ENCODE measurements at places on chromosomes 16 and 17.
A peak's percentile ranks its signal among the peaks of the same experiment; 100 is the strongest.

DNA sequence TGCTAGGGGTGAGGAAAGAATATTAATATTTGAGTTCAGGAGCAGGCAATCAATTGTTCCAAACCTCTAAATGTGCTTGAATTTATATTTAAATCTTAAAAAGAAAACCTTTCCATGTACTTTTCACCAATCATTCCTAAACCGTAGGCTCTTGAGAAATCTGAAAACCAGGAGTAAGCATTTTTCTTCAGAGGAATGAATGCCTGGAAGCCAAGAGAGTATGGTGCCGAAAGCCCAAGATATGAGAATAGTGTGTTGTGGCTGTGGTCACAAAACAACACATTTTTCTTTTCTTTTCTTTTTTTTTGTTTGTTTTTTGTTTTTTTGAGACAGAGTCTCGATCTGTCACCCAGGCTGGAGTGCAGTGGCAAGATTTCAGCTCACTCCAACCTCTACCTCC, 37.6 kb downstream of the TEX2 start:
- DNase-seq, result no peak

DNA sequence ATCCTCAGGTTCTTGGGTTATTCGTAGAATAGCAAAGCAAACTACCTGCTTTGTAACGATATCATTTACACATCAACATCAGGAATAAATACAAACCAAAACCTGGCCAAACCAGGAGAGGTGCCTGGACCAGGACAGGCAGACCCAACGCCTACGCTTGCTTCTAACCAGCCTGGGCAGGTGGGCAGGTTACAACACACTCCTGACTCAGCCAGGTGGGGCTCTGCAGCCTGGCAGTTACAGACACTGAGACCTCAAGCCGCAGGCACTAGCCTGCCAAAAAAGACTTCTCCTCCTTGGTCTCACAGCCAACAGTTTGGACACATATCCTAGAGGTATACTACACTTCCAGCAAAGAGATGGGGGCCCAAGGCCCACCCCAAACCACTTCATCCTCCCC, 14.0 kb downstream of the ANKRD11 start:
- DNase-seq, result no peak

GRCh38 chr17:8949061-8949661, 16.3 kb downstream of the PIK3R5 start:
- DNase-seq, result no peak

GRCh38 chr16:30628628-30629540, 18.7 kb upstream of the ZNF689 start:
- DNase-seq, result peak; percentile 74

DNA sequence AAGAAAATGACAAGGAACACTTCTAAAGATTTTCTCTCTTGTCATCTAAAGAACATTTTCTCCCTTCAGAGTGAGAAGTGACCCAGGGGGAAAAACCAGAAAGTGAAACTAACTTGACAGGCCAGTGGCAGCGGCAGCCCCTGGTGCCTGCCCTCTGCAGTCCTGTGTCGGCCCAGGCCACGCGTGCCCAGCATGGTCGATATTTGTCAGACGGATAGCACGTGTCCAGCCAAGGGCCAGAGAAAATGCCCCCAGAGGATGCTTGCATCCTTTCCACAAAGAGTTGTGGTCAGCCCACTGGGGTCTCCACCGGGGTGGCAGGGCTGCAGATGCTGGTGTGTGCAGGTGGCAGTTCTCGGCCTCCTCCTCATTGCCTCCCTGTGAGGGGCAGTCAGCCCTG, 176.6 kb downstream of the RAB11FIP4 start:
- DNase-seq, result no peak

DNA sequence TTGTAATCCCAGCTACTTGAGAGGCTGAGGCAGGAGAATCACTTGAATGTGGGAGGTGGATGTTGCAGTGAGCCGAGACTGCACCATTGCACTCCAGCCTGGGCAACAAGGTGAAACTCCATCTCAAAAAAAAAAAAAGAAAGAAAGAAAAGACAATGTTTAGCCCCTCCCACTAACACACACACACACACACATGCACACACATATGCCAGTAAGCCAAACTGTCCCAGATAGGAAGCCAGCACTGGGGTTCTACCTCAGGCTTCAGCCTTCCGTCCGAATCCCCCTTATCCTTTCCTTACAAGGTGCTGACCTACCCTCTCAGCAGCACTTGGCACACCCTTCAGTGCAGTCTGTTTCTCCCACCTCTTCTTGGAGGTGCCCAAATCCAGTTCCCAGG, 8.7 kb upstream of the KCNH6 start:
- no peak for DNase-seq

DNA sequence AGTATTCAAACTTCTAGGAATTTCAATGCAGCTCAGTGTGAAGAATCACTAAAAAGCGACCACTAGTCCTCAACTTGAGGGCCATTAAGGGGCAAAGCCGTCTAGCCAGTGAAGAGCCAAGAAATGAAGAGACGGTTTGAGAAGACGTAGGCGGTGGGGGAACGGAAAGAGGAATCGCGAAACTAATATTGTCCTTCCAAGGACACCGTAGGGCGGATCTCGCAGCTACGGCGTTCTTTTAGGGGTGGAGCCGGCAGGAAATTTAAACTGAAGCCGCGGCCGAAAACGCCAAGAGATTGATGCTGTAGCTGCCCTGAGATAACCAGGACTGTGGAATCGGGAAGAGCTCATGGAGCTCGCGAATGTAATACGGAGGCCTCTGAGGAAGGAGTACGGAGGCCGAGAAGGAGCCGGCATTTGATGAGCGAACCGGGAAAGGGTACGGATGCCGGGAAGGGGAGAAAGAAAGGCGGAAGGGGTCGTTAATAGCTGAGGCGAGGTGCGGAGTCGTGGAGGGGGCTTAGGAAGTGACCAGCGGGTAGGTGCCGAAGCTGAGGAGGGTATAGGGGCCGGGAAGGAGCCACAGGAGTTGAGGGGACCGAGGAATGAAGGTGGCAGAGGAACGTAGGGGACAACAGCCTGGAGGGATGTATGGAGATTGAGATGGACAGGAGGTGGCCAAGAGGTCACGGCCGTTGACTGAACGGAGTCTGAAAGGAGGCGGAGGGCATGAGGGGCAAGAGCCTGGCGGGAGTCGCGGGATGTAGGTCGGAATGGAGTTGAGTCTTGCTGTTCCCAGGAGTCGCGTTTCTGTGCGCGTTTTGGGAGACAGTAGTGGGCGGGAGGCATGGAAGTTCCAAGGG, at the start of gene DBF4B:
Gene DBF4B (plus strand): TSS at position 265 of the 863 bp plus-strand sequence. CDS start 156 bp downstream, at position 421.
- peak; percentile 87 for DNase-seq

DNA sequence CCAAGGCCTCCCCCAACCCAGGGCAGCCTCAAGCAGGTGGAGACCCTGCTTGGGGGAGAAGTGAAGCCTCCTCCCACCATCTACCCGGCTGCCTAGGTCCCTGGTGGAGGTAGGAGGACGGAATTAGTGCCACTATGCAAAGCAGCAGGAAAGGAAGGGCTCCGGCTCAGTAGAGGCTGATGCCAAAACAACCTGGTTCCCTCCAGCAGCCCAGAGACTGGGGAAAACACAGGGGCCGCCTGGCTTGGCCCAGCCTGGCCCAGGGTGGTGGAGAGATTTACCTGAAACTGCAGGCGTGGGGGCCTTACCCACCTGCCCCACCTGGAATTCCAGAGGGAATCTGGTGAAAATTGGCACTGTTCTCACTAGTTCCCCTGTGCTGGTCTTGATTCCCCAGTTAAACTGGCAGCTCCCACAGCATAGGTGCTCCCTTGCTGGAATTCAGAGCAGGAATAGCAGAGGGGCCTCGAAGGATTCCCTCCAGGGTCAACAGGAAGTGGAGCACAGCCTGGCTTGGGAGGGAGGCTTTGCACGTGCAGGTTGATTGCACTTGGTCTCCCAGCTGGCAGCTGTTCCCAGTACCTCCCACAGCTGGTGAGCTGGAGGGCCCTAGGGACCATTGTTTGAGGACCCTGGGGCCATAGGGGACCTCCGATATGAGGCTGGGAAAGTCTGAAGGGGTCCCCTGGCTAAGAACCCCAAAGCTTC, 4.5 kb downstream of the CD79B start:
- DNase-seq, result no peak

- DNase-seq, result no peak
Measured at GRCh38 chr17:47270946-47271705, 17.5 kb downstream of the ITGB3 start.

DNA sequence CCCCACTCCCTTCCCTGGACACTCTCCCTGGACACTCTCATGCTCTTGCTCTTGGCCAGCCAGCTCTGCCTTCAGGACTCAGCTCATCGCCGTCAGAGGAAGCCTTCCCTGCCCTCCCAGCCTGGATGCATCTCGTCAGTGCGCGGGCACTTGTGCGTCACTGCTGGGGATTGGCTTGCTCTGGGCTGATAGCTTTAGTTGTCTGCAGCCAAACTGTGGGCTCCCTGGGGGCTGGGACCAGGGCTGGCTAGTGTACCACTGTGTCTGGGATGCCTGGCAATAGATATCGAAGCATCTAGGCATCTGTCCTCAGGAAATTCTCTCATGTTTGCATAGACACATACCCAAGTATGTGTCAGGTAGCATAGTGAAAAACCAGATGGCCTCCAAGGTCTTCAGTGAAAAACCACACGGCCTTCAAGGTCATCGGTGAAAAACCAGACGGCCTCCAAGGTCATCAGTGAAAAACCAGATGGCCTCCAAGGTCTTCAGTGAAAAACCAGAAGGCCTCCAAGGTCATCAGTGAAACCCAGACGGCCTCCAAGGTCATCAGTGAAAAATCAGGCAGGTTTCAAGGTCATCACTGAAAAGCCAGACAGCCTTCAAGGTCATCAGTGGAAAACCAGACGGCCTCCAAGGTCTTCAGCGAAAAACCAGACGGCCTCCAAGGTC, 72.0 kb downstream of the CMIP start:
- no peak for DNase-seq

DNA sequence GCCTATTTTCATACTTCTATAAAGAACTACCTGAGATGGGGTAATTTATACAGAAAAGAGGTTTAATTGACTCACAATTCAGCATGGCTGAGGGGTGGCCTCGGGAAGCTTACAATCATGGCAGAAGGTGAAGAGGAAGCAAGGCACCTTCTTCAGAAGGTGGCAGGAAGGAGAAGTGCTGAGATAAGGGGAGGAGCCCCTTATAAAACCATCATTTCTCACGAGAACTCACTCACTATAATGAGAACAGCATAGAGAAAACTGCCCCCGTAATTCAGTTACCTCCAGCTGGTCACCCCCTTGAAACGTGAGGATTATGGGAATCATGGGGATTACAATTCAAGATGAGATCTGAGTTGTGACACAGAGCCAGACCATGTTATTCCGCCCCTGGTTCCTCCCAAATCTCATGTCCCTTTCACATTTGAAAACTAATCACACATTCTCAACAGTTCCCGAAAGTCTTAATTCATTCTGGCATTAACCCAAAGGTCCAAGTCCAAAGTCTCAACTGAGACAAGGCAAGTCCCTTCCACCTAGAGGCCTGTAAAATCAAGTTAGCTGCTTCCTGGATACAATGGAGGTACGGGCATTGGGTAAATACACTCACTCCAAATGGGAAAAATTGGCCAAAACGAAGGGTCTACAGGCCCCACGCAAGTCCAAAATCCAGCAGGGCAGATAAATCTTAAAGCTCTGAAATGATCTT, 237.7 kb downstream of the CDH13 start:
- no peak for DNase-seq

- peak; percentile 53 for DNase-seq
Measured at GRCh38 chr17:64028874-64029464, 8.5 kb upstream of the ICAM2 start.

GRCh38 chr17:62703261-62703775, 75.8 kb downstream of the MRC2 start:
- peak; percentile 91 for DNase-seq

DNA sequence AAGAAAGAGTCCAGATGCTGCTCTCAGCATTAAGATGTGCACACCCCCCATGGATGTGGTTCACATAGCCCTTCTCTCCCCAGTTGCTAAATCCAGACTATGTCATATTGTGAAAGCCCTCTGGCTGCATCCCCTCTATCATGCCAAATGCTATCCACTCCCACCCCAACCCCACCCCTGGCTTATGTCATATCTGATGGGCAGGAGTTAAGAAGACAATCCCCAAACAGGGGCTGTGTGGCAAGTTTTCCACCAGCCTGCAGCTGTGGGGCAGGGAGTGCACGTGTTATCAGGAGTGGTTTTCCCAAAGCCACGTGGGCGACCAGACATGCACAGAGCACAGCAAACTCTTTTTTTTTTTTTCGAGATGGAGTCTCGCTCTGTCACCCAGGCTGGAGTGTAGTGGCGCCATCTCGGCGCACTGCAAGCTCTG, 10.0 kb downstream of the FAM117A start:
- no peak for DNase-seq

GRCh38 chr17:6020376-6021010, 49.7 kb upstream of the WSCD1 start:
- DNase-seq, result no peak

- DNase-seq, result no peak
Measured at GRCh38 chr17:60939318-60939717, 261.7 kb downstream of the BCAS3 start.

GRCh38 chr17:40862985-40863733, 3.9 kb downstream of the KRT12 start:
- no peak for DNase-seq

DNA sequence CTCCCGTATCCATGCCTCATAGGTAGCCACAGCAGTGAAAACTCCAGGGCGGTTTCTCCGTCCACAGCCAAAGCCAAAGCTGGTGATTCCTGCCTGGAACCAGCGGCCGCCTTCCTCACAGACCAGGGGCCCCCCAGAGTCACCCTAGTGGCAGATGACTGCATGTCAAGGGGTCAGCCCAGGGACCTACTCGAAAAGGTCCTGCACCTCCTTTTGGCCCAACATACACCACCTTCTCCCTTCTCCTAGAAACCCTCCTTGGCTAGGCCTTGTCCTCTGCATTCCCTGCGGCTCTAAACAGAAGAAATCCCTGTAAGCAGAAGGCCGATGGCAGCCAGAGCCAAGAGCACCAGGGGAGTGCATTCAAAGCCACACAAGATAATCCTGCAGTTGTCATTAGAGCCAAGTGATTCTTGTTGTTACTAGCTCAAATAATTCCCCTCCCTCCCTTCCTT, 6.1 kb downstream of the PRSS36 start:
- no peak for DNase-seq

GRCh38 chr17:83099570-83100181, 20.3 kb downstream of the METRNL start:
- peak; percentile 34 for DNase-seq

- DNase-seq, result peak; percentile 46
Measured at GRCh38 chr17:64615028-64615677, 47.0 kb downstream of the SMURF2 start.

DNA sequence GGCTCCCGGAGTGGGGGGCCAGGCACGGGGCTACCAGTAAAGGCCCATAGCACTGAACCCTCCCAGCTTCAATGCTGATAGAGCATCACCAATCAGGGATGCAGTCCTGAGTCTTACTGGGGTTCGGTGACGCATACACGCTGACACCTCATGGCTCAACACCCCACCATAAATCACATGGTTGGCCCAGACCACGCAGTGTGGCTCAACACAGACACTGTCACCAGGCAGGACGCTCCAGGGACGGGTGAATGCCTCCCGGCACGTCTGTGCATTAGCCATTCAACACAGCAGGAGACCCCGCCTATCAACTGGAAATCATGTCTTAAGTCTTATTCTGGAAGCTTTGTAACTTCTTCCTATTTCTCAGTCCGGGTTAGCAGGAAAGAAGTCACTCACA, 35.0 kb downstream of the NECAB2 start:
- no peak for DNase-seq
